ENCODE measurements at places on chromosomes 1 and 21.

- DNase-seq: no peak
Observed at GRCh38 chr1:79041666-79042065, 35.1 kb upstream of the ADGRL4 start.

DNA sequence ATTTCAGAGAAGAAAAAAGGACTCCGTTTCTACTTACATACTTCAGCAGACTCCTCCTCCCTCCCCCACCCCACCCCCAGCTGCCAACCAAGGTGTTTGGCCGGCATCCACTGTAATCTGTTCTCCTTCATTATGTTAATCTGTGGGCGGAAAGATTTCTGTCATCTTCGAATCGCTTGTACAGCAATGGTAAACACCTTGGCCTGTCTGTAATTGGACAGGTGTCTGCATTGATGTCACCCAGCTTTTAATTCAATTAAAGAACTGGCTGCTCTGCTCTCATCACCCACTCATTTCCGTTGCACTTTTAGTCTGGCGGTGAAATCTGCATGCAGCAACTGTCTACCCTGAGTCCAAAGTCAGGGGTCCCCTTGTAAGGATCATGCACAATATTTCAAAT is 368.6 kb downstream of the USH2A start:
- no peak for DNase-seq

GRCh38 chr1:168134642-168135041 is 2.1 kb downstream of the GPR161 start:
- no peak for DNase-seq

DNA sequence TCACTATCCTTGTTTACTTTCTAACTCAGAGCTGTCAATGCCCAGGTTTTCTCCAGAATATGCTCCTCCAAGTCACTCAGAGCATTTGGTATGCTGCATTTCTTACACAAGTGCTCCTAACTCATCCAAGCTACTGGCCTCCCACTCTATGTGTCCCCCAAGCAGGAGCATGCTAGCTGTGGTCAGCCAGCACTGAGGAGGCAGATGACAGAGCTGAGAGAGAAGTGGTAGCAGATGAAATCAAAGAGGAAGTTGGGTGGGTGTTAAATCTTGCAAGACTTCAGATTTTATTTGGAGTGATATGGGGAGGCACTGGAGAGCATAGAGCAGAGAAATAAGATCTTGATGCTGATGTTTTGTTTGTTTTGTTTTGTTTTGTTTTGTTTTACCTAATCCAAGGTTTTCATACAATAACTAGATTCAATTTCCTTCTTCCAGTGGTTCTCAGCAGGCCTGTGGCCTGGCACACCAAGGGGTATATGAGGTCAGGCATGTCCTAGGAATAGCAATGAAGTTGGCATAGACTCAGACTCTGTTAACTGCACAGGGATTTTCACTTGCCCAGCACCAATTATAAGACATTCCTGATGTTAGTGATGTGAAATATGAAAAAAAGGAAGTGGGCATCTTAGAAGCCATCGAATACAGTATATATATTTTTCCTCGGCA is 3.1 kb upstream of the PGBD5 start:
- DNase-seq: no peak

DNA sequence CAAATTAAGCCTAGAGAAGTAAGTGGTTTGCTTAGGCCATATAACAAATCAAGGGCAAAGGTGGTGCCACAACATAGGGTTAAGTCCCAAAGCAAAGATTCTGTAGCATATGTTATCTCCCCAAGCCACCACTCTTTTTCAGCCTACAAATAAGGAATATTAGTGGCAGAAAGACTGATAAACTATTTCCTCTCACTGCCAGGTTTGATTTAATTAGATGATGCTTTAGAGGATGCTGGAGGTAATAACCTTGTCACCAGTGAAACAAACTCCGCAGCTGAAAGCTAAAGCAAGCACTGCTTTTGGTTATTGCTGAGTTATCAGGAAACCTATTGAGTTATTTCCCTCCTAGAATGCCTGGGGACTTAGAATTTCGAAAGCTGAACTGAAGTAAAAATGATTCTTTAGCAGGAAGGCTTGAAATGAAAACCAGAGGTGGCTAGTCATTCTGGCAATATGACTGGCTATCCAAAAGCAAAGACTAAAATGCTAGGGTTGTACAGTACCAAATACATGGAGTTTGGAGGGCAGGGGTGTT is 145.2 kb downstream of the SYT2 start:
- DNase-seq: peak; percentile 26

- no peak for DNase-seq
Observed at GRCh38 chr21:27112186-27112585, 145.3 kb upstream of the ADAMTS5 start.

GRCh38 chr1:153805042-153805745 is 30.0 kb downstream of the SLC27A3 start:
- peak; percentile 92 for DNase-seq

DNA sequence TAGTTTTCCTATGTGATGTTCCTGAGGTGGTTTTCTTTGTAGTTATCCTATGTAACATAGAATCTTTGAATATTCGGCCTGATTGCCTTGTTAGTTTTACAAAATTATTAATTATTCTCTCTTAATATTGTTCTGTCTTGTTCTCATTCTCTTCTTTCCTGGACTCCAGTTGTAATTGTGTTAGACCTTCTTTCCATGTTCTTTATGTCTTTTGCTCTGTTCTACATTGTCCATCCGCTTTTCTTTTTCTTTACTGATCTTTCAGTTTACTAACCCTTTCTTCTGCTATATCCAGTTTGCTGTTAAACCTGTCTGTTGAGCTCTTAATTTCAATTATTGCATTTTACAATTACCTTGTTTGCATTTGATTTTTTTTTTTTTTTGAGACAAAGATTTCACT is 89.3 kb downstream of the PEX14 start:
- DNase-seq: no peak

DNA sequence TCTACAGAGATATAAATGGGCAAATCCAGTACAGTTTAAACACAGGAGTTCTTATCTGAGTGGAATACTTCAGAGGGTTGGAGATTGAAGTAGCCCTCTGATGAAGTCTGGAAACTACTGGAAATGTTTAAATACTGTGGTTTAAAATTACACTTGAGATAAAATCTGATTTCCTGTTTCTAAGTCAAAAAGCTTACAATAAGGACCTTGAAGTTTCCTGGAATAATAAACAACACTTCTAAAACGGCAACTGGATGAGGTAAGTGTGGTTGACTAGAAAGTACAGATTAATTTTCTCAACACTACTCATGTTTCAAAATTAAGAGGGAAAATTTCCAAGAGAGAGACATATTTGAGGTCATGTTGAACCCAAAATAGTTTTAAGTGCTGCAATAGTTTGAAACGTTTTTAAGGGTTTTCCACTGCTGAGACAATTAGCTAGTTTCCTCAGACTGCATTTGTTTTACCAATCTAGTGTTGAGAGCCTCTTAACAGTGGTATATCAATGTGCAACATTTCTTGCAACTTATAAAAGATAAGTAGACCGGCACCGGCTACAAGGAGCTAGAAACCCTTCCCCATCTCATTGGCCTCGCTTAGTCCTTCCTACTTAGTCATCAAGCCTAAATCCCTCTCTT is 27.4 kb downstream of the KCNA3 start:
- peak; percentile 46 for DNase-seq

- no peak for DNase-seq
Observed at GRCh38 chr1:15260418-15261154, 13.6 kb downstream of the FHAD1 start.

- no peak for DNase-seq
Observed at GRCh38 chr1:147391114-147391513, 148.6 kb downstream of the CHD1L start.

DNA sequence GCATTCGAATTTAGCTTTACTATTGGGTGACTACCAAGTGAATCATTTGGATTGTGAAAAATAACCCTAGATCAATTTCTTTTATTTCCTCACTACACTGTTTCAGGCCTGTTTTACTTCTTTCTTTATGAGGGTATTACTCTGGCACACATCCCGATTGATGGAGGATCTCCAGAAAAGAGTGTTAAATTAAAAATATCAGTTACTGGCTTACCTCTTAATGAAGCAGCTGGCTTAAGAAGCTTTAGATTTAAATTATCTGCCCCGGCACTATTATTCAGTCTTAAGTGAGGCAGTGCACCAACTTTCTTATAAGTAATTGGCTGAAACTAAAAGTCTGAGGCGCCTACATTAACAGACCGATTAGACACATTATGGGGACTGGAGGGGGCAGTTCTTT is 1097.4 kb downstream of the TTLL7 start:
- no peak for DNase-seq

- DNase-seq: no peak
Observed at GRCh38 chr1:185861630-185862029, 127.4 kb downstream of the HMCN1 start.

- DNase-seq: no peak
Observed at GRCh38 chr1:38791892-38792291, 67.7 kb downstream of the RRAGC start.

- DNase-seq: peak; percentile 40
Observed at GRCh38 chr1:155977690-155978324, 540 bp downstream of the ARHGEF2 start.

DNA sequence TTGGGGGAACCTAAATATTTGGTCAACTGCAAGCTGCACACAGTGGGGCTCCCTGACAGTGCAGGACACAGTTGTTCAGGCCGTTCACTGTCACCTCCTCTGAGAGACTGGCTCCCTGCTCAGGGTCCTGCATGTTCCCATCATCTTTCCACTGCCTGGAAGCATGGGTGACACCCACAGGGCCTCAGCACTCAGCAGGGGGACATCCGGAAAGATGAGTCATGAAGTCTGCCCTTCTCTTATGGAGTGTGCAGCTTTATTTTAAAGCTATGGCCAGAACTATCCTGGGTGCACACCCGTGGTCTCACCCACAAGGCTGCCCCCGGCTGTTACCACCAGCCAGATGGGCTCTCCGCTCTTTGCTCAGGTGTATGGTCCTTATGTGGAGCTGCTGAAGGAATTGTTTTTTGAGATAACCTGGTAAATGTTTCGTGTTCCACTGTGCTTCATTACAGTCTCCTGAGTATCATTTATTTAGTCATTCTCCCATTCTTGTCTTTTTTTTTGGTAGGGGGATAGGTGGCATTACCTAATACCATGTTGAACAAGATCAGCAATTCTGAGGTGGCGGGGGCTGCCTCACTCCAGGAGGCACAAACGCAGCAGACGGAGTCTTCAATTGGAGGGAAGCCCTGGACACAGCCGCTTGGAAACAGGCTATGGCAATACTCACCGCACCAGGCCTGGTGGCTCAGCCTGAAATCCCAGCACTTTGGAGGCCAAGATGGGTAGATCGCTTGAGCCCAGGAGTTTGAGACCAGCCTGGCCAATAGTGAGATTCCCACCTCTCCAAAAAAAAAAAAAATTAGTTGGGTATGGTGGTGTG is 14.3 kb downstream of the TRIM11 start:
- DNase-seq: no peak

- no peak for DNase-seq
Observed at GRCh38 chr1:179066471-179066870, 15.4 kb upstream of the TOR3A start.

- no peak for DNase-seq
Observed at GRCh38 chr1:202642619-202643291, 67.5 kb downstream of the SYT2 start.

DNA sequence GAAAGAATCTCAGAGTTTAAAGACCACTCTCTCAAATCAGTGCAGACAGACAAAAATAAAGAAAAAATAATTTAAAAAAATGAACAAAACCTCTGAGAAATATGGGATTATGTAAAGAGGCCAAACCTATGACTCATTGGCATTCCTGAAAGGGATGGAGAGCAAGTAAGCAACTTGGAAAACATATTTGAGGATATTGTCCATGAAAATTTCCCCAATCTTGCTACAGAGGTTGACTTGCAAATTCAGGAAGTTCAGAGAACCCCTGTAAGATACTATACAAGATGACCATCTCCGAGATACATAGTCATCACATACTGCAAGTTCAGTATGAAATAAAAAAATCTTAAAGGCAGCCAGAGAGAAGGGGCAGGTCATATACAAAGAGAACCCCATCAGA is 43.7 kb upstream of the IVNS1ABP start:
- DNase-seq: no peak

GRCh38 chr1:115479055-115479482 is 141.0 kb upstream of the NGF start:
- no peak for DNase-seq

GRCh38 chr1:3940754-3941345 is 40.8 kb upstream of the C1orf174 start:
- no peak for DNase-seq

- peak; percentile 94 for DNase-seq
Observed at GRCh38 chr1:153536012-153536670, 350 bp upstream of the S100A6 start.

- peak; percentile 57 for DNase-seq
Observed at GRCh38 chr1:109490029-109490933, 3.6 kb upstream of the CYB561D1 start.

GRCh38 chr1:197320991-197321531 is 53.0 kb downstream of the CRB1 start:
- no peak for DNase-seq

GRCh38 chr1:18110968-18111367 is 3.4 kb downstream of the IGSF21 start:
- DNase-seq: no peak

GRCh38 chr1:199279872-199280645 is 641.2 kb downstream of the PTPRC start:
- no peak for DNase-seq

- DNase-seq: no peak
Observed at GRCh38 chr1:113805639-113806038, 6.6 kb downstream of the RSBN1 start.

DNA sequence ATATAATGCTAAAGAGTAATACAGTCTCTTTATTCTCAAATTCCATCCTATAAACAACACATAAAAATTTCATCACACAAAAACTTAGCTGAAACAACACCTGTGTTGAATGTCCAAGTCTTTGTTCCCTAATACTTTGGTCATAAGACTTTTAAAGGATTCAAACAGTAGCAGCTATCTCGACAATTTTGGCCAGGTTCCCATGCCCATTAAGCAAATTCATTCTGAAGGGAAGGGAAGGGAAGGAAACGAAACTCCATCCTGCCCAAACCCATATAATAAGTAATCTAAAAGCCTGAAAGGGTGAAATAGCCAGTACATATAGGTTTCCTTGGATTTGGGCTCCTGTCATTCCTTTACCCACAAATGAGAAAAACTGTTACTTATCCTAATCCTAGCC is 7.5 kb downstream of the IVNS1ABP start:
- DNase-seq: no peak

Measured in T-helper 2 cell (primary cell).